Left colon (tissue), 2 donors: ENCODE measurements at places on chromosomes 4 and X. TPM values are rescaled to one million over a fixed set of nuclear protein-coding genes. Genes with fewer than 3 reads are reported as not detected.

DNA sequence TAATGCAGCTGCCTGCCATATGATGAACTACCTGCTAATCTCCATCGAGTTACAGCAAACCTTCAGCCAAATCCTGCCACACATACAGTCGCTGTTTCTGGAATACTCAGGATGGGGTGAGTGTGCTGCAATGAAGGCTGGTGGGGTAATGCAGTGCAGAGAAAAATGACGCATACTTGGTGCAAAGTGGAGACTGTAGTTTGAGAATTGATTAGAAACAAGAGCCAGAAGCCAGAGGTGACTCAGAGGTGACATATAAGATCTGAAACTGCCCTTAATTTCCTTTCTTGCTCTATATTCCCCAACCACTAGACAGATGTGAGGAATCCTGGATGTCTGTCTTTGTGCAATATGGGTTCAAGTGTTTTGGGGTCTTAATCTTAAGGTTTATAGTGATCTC lies 22.0 kb downstream of the C4orf54 start:
- no peak for DNase-seq

Gene SORCS2
- total RNA-seq, result 0.92 TPM

GRCh38 chrX:21949689-21950088 lies 9.2 kb downstream of the SMS start:
- DNase-seq, result no peak

GRCh38 chr4:41346306-41347061 lies 89.8 kb downstream of the UCHL1 start:
- DNase-seq, result no peak
